Dermis blood vessel endothelial cell (primary cell): ENCODE measurements at places on chromosomes 1 and 21. TPM values are rescaled to one million over a fixed set of nuclear protein-coding genes. Genes with fewer than 3 reads are reported as not detected.

Gene DENND2C
- total RNA-seq, result 2.9 and 4.0 TPM in 2 replicates

Gene CHRNB2
- under 0.01 TPM in 1 of 2 replicates, not detected in the other for total RNA-seq

Gene CELA2A
- total RNA-seq, result not detected in 2 replicates

Gene SPRR1B
- not detected in 2 replicates for total RNA-seq

Gene HMGB4
- not detected in 2 replicates for total RNA-seq

Gene UMODL1
- not detected in 2 replicates for total RNA-seq

Gene SPRR2G
- not detected in 2 replicates for total RNA-seq

Gene LCE1F
- not detected in 2 replicates for total RNA-seq

Gene ACOT11
- 1.0 and 3.0 TPM in 2 replicates for total RNA-seq

Gene EVI5
- 23.0 and 25.5 TPM in 2 replicates for total RNA-seq

Gene FHL3
- total RNA-seq, result 12.4 and 20.2 TPM in 2 replicates

DNA sequence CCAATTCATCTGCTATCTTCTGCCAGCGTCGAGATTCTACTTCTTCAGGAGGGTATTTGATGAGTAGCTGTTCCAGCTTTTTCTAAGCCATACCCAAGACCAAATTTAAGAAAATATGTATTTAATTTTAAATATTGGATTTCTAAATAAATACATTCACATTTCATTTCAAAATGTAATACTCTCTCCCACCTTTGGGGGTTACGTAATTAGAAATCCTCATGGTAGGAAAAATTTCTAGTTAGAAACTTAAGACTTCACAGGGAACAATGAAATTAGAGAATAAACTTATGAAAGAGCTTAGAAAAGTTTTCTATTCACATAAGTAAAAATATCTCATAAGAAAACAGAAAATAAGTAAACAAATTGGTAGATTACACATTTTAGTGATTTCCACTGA is 102.9 kb downstream of the ZZZ3 start:
- no peak for DNase-seq

DNA sequence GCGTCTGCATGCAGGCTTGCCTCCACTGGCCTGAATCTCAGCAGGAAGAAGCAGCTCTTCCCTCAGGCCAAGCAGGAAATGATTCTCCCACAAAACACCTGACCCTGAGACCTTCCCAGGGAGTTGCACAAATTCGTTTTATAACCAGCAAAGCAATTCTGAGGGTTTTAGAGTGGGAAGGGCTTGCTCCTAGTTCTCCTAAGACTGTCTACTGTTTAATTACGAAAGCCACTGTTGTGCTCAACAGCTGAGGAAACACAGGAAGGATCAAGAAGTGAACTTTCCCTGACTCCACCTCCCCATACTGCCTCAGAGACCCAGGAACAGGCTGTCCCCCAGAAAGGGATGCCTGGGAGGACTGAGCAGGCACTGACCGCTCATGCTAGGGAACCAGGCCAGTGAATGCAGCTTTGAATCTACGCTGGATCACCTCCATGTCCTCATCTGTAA is 37.0 kb upstream of the PUM1 start:
- peak; percentile 31 for DNase-seq

DNA sequence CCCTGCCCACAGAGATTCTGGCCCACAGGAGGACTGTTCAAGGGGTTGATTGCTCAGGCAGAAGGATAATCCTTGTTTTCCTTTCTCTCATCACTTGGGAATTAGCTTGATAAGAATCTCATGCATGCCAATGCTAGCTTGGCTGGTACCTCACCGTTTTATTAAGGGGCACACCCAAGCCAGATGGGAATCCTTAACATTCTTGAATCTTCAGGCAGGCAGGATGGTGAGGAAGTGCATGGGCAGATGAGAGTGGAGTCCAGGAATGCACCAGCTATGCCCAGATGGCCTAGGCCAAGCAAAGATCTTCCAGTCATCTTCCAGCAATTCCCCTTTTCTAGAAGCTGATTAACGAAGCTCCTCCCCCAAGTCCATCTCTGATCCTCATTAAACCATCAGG is 4.1 kb upstream of the LCE7A start:
- no peak for DNase-seq

GRCh38 chr1:234658138-234658537 is 48.2 kb upstream of the IRF2BP2 start:
- DNase-seq, result peak; percentile 5

GRCh38 chr1:101228424-101229134 is 8.2 kb upstream of the S1PR1 start:
- no peak for DNase-seq

DNA sequence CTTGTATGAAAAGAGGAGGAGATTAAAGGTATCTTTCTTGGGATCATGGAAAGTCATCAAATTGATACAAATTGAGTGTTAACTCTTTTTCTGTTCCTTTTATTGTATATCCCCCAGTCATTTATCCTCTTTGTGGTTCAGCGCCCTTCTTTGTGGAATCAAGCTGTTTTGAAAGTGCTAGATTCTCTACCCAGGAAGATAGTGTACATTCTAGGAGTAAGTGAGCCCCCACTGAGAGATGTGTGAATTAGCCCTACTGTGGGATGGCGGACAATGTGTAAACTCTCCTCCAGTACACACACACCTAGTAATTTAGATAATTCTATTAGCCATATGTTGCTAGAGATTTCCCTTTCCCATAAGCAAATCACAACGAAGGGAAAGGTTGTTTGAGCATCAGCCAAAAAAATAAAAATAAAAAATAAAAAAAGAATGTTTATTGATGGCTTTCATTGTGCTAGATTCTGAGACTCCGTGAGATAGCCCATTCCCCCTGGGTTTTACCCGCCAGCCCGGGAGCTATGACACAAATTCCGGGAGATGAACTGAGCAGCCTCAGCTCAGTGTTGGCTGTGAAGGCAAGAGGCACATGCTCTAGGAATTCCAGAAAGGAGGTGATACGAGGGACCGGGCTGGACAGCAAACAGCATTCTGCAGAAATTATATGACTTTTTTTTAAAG is 378.4 kb upstream of the RUNX1 start:
- no peak for DNase-seq

DNA sequence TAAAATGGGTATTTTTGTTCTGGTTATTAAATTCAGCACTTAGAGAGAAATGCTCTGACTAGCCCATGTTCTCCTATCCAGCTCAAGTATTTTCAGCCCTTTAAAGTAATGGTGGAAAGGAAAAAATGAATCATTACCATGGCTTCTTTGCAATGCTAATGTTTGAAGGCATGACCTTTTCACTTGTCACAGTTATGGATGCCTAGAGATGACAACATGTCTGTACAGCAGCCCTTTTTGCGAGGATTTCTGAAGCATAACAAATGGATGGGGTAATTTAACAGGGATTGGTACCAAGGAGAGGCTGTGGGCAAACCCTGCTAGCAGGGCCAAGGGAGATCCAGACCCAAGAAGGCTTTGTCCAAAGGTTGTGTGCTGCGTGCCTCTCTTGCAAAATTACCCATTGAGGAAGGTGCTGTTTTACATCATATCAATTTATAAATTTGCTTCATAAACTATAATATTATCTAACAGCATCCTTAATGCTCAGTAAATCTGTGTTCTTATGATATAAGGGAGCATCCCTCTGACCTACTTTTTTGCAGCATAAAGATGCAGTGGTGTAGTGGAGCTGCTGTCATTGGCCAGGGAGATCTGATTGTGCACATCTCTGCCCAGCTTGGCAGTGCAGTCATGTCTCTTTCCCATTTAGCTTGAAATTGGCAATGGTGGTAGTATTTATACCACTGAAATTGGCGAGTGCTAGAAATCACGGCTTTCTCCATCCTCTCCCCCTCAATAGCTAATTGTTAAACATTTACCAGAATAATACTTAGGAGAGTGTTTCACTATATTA is 327.1 kb downstream of the PCP4 start:
- DNase-seq, result no peak

DNA sequence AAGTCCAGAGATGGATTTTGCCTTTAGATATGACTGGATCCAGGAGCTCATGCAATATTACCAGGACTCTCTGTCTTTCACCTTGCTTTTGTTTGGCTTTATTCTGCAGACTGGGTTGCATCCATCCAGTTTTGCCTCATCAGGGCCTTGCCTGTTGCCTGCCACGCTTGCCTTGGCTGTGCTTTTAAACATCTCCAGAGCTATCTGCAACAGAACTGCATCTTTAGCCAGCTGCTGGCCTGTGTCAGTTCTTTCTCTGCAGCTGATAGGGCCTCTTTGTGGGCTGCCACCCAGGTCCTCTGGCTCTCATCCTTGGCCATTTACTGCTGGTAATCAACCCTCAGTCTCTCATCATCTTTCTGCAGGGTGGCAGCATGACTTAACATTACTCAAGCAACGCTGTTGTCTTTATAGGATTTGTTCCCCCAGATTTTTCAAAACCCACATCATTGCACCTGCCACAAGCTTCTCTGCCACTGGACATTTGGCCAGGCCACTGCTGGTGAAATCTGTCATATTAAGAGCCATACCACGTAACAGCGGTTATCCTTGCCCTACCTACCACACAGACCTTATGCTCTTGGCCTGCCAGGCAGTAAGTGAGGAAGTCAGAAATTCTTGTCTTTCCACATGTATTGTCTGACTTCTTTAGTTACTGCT is 24.4 kb upstream of the HUNK start:
- DNase-seq, result no peak

DNA sequence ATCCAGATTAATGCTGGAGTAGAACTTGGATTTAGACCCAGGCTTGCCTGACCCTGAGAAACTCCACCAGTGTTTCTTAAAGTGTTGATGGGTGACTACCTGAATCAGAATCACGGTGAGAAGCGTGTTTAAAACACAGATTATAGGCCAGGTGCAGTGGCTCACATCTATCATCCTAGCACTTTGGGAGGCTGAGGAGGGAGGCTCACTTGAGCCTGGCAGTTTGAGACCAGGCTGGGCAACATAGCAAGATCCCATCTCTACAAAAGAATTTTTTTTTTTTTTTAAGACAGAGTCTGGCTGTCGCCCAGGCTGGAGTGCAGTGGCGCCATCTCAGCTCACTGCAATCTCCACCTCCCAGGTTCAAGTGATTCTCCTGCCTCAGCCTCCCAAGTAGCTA is 56.3 kb upstream of the TENT5B start:
- DNase-seq, result no peak

- no peak for DNase-seq
Observed at GRCh38 chr1:31791131-31791858, 24.5 kb downstream of the SPOCD1 start.

- peak; percentile 44 for DNase-seq
Observed at GRCh38 chr1:156118177-156118868, 3.8 kb downstream of the LMNA start.

GRCh38 chr1:44532567-44532944 is 127.5 kb downstream of the RNF220 start:
- DNase-seq, result no peak

- DNase-seq, result no peak
Observed at GRCh38 chr1:174964972-174965361, 34.8 kb upstream of the CACYBP start.

DNA sequence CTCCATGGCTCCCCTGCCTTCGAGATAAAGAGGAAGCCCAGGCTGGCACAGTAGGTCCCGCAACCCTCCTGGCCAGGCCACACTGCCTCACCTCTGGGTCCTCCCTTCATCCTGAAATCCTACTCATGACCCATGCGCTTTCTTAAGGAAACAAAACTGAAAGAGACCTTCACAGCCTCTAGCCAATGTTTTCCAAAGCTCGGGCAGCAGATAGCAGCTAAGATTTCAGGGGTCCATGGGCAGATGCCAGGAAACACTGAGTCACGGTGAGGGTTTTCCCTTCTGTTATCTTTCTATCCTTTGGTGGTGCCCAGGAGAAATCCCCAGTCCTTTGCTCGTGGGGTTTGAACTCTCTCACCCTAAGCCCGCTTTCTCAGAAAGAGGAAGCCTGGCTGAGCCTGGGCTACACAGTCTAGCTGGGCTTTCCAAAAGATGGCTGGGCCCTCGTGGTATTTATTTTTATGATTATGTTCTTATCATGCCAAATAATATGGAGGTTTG is 26.6 kb downstream of the TTC39A start:
- peak; percentile 76 for DNase-seq

DNA sequence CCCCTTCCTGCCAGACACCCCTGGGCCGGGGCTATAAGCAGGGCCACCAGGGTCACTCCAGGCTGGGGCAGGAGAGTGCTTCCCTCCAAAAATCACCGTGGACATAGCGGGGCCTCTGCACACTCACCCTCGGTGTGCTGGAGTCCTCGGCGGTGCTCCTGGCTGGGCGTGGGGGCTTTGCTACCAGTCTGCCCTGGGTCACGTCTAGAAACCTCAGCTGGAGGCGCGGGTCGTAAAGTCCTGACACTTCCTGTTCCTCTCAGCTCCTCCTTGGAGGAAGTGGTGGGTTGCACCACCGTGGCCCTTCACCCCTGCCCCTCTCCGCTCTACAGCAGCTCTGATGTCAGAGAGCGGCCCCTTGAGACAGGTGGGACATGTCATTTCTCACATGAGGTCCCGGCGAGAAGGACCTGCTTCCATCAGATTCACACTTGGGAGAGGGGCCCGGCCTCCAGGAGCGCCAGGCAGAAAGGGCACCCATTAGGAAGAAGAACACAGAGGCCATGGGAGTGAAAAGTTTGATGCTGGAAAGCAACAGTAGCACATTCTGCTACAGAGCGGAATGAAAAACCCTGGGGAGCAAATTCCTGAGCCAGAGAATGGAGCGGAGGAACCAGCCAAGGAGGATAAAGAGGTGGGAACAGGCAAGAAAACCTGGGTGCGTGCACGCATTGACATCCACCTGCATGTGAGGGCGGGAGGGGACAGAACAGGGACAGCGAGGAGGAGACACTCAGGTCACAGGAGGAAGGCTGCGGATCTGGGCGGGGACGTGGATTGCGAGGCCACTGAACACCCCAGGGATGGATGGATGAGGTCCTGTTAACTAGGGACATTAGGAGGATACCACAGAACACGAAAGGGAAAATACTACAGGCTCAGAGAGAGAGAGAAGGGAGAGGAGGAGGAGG is at the start of gene ITGB2:
ITGB2 (minus strand) TSS at position 206 of the 911 bp plus-strand sequence. CDS start 10,117 bp downstream, outside the sequence.
- no peak for DNase-seq

DNA sequence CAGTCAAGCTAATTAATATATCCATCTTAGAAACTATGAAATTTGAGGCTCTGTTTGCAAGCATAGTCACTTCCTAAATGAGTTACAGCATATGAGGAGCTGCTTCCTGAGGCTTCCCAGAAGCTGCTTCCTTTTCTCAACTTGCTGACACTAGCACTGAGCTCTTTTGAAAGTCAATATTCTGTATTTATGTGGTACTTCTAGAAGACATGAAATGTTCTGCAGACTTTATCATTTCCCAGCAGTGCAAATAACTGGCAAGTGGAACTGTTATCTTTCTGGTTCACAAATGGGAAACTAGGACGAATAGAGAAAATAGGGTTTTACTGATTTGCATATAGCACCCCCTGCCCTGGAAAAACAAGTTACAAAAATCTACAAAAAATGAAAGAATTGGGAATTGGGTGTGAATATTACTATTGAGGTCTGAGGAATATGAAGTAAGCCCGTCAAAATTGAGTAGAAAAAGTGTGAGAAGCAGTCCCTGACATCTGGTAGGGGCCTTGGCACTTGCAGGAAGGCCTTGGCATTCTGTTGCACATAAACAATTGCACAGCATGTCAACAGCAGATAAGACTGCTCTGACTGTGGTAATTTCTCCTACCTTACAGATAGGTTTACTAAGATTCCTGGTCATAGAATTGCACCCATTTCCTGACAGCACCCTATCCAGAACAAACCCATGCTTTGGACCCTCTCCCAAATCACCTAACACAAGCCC is 7.1 kb downstream of the GIPC2 start:
- DNase-seq, result peak; percentile 58
